Heart right ventricle (tissue), 16 donors: ENCODE measurements at places on chromosomes 11 and 22.

GRCh38 chr11:63999349-64000025 is 13.2 kb downstream of the OTUB1 start:
- DNase-seq = peak; percentile 48

GRCh38 chr22:36277482-36278291 is 24.8 kb downstream of the APOL1 start:
- DNase-seq = peak; percentile 57

DNA sequence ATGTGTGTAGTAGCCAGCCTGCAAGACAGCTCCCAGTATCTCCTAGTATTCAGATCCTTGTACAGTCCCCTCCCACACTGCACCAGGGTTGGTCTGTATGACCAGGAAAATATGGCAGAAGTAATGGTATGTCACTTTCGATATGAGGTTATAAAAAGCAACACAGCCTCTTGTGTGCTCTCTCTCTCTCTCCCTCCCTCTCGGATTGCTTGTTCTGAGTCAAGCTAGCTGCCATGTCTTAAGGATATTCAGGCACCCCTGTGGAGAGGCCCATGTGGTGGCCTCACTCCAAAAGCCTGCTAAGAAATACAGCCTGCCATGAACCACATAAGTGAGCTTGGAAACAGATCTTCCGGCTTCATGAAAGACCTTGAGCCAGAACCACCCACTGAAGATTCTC is 25.4 kb downstream of the FXYD6 start:
- no peak for DNase-seq

DNA sequence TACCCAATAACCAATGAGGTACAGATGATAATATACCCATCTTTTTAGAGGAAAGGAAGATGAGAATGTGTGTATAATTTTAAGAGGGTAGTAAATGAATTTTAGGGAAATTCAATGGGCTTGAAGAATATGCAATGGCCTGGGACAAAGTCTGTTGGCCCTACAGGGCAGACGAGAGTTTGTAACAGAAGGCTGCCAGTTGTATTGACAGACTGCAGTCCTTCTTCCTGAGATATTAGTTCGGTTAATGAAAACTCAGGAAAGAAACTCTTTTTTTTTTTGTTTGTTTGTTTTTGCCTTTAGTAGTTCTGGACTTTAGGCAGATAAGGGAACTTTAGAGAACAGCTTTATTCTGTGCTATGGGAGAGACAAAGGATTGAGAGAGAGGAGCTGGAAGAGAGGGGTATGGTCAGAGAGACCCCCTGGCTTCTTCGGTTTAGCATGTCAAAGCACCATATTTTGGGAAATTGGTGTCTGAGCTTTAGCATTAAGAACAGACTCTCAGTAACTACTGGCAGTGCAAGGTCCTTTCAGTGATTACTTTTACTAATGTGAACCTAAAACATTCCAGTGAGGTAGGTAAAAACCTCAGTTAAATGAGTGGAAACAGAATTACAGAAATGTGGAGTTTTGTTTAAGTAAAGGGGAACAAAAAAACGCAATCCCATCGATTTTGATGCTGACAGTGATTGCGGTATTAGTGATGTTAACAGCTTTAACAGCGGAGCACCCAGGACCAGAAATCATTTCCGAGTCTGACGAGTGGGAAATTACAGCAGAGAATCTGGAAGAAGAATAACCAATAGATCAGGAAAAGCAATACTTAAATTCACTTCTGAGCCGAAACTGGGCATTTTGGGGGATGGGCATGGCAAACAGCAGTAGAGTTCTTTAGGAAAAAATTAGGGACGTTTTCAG is 644 bp upstream of the NAALAD2 start:
- peak; percentile 3 for DNase-seq

- no peak for DNase-seq
Measured at GRCh38 chr11:4543561-4543960, 1.4 kb upstream of the OR52M1 start.

GRCh38 chr11:113162592-113162962 is 151.8 kb upstream of the TTC12 start:
- no peak for DNase-seq

- no peak for DNase-seq
Measured at GRCh38 chr11:113873236-113873626, 2.1 kb downstream of the USP28 start.

- no peak for DNase-seq
Measured at GRCh38 chr11:133901316-133901715, 55.5 kb downstream of the IGSF9B start.

GRCh38 chr11:1511937-1512496 is 25.4 kb upstream of the MOB2 start:
- no peak for DNase-seq

- no peak for DNase-seq
Measured at GRCh38 chr11:76456571-76456970, 11.8 kb downstream of the EMSY start.

DNA sequence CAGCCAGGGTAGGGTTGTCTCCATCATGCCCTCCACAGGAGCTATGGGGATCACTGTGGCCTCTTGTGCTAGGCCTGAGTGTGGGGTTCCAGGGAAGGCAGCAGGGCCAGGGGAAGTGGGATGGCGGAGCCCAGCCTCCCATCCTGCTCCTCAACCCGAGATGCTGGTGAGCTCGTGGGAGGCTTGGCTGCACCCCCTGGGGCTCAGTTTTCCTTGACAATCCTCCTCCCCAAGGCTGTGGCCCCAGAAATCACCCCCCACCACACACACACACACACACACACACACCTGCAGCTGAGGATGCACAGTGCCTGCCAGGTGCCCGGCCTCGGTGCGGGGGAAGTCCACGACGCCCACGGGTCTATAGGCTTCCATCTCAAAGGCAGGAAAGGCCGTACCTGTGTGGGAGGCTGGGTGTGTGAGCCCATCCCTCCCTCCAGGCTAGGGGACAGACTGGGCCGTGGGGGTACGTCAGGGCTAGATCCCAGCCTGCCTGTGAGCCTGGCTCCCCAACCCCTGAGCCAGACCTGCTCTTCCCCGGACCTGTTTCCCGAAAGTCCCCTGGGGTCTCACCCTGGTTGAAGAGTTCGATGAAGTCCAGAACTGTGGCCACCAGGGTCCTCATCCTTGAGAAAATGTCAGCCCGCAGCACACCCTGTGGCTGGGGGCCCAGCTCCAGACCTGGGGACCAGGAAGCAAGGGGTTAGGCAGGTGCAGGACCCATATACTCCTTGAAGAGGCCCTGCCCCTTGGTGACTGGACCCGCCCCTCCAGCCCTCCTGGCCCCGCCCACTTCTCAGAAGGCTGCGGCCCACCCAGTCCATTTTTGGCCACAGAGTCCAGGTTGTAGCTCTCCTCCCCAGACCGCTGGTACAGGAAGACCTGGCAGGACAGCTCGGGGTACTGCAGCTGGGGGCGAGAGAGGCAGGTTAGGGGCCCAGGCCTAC is 5.2 kb upstream of the TBX10 start:
- DNase-seq = no peak

DNA sequence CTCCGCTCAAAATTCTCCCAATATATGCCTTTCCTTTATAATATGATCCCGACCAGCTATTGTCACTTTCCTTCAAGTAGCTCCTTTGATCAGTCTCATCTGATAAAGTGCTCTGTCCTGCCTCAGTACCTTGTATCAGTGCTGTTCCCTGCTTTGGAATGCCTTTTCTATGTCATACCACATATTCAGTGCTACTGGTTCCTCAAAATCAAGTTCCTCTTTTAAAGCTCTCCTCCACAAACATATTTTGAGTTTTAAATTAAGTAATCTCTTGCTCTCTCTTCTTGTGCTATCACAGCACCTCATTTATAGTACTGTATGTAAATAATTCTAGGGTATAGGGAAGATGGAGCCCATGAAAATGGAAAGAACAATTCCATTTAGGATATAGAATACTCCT is 137.1 kb upstream of the CTSC start:
- DNase-seq = no peak

DNA sequence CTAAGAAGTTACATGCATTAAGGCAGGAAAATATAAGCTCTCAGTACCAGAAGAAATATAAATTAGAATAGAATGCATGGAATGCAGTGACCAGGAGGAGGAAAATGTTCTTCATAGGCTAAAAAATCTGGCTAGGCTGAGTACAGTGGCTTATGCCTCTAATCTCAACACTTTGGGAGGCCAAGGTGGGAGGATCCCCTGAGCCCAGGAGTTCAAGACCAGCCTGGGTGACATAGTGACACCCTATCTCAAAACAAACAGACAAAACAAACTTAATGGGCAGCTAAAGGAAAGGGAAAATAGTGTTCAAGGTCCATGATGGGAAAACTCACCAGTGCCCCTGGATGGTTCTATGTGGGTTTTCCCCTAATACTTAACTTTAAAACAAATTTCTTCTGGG is 78.3 kb upstream of the RASSF10 start:
- DNase-seq = no peak

DNA sequence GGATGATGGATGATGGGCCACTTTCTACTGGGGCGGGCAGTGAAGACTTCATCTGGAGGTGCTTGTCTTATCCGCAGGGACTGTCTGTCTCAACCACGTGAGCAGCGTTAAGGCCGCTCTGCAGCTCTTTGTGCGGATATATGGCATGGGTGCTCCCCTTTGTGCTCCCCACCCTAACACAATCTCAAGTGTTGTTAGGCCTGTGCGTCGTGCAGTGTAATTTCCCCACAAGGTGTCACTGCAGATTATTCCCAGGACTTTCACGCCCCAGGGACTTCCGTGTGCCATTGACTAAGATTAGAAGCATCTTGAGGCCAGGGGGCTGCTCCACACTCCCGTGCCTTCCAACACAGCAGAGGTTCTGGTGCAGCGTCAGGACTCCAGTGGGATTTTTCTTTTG is 65.3 kb downstream of the TBC1D22A start:
- DNase-seq = no peak

DNA sequence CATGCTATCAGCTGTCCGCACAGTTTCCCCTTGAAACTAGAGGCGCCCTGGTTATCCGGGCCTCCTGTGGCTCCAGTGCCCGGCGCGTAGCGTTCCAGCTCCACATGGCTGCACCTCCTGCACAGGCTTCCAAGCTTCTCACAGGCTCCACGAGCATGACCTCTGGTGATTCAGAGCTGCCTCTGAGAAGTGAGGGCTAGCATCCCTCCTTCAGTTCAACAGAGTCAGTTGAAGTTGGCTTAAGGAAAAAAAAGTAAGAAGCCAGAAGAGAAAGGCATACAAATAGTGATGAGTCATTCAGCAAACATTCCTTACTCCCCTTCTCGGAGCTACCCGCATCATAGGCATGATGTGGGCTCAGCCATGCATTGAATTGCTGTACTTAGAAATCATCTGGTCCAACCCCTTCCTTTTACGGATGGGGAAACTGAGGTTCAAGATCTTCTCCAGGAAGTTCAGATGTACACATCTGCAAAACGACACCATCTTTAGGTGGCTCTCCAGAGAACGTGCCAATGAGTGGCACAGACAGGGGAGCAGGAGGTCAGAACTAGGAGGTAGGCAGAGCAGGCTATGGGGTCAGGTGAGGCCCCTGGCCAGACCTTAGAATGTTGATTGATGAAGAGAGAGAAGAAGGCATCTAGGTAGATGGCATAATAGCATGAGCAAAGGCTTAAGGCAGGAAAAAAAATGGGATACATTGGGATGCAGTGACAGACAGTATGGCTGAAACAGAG is 216.3 kb upstream of the TBCEL start:
- no peak for DNase-seq

- no peak for DNase-seq
Measured at GRCh38 chr11:29432719-29433325, 584.0 kb downstream of the KCNA4 start.

DNA sequence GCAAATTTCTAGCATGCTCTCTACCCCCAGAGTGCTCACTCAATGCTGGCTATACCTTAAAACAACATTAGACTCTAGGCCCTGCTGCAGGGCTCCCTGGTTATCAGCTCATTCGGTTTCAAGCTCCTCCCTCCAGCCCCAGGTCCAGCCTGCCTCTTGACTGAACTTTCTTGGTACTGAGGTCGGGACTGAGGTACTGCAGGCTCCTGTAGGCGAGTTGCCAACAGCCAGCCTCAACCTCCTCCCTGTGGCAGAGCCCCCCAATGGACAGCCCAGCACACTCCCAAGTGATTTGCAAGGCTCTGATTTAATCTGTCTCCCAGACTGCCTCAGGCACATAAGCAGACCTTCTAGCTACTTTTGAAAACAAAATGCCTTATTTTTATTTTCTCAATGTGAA is 73.6 kb upstream of the EIF3M start:
- DNase-seq = no peak

GRCh38 chr22:20272700-20273099 is 4.6 kb upstream of the RTN4R start:
- no peak for DNase-seq

GRCh38 chr11:114085965-114086793 is 26.7 kb downstream of the ZBTB16 start:
- DNase-seq = no peak

DNA sequence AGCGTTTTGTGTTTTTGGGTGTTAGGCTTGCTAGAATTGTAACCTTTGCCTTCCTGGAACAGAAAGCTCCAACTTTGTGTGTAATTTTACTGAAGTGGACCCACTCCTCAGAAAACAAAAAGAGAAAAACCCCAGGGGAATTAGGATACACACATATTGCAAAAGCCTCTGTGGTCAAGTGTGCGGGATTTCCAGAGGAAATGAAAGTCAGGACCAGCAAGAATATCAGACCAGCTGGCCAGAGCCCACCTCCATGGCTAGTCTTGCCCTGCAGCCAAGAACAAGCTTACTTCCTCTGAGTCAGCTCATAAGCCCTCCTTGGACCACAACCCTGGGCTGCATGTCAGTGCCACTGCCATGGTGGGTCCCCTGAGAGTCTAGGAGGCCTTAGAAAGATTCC is 37.0 kb upstream of the FTH1 start:
- no peak for DNase-seq

DNA sequence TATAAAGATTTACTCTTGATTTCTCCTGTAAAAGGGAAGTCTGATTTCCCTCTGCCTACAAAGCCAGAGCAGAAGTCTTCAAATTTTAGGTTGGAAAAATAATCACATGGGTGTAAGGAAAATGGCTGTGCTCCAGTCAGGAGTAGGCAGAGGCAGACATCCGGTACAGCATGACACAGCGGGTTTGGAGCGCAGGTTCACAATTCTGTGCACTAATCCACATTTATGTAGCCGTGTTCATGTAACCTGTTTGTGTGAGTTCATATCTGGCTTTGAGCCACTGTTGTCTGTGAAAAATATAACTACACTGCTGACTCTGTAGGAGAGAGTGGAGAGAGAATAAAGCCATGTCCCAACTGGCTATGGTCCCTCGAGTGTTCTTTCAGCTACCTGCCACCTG is 248.0 kb downstream of the CASP12 start:
- no peak for DNase-seq

- peak; percentile 38 for DNase-seq
Measured at GRCh38 chr22:38802671-38803121, 8.8 kb upstream of the DNAL4 start.

GRCh38 chr22:50183141-50183971 is 2.4 kb upstream of the TRABD start:
- no peak for DNase-seq
